ENCODE measurements at places on chromosomes 7 and 10.

GRCh38 chr10:104472505-104472904, 118.9 kb downstream of the CFAP58 start:
- DNase-seq, result no peak

GRCh38 chr7:141593134-141593533, 41.9 kb downstream of the AGK start:
- DNase-seq, result peak; percentile 11

- peak; percentile 72 for DNase-seq
These were observed at the start of gene ICA1 for GRCh38 chr7:8261711-8262695. TSS of gene ICA1 (minus strand) at chr7:8262167. CDS start at chr7:8235926, 26,241 bp downstream.

DNA sequence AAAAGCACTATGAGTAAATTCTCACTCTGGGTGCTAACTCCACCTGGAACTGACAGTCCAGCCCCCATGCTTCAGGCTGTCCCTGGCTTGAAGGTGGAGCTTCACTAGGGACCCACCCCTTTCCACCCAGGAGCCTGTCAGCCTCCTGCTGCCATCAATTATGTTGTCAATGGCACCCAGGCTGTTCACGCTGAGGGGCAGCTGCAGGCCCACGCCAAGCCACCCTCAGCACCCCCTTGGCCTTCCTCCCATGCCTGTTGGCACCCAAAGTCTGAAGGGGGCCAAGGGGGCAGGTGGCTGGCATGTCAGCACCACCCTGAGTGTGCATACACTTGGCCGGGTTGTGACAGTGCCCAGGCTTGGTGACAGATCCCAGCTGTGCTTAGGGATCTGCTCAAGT, 149.3 kb downstream of the NXPH1 start:
- DNase-seq, result no peak

- DNase-seq, result no peak
These were observed 366.4 kb upstream of the POM121L12 start for GRCh38 chr7:52669031-52669430.

DNA sequence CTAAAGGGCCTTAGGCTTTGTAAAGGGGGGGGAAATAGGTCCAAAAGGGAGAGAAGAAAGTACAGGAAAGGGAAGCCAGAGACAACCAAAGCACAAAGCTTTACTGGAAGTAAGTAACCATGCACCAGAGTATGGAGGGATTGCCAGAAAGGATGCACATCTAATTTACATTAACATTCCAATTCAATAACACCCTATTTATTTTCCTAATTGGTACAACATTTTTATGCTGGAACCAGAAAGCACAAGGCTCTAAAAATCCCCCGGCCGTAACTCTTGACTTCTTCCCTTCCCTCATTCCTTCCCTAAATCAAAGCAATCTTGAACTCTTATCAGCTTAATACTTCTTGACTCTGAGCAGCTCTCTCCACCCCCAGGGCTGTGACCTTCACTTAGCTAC, 400.0 kb upstream of the CELF2 start:
- no peak for DNase-seq

GRCh38 chr7:32088451-32088881, 18.3 kb upstream of the PDE1C start:
- peak; percentile 24 for DNase-seq

- peak; percentile 51 for DNase-seq
These were observed 277.6 kb downstream of the KCND2 start for GRCh38 chr7:120550494-120551048.

GRCh38 chr10:97185326-97186058, at the start of gene SLIT1:
TSS of gene SLIT1 (minus strand) at chr10:97185959. CDS start at chr10:97185674, 285 bp downstream.
- peak; percentile 25 for DNase-seq

GRCh38 chr7:74441801-74442200, 11.9 kb upstream of the GTF2IRD1 start:
- no peak for DNase-seq

GRCh38 chr7:149199234-149199995, 4.1 kb downstream of the ZNF282 start:
- DNase-seq, result no peak

- DNase-seq, result no peak
These were observed 90.3 kb downstream of the SRPK2 start for GRCh38 chr7:105298439-105298894.

DNA sequence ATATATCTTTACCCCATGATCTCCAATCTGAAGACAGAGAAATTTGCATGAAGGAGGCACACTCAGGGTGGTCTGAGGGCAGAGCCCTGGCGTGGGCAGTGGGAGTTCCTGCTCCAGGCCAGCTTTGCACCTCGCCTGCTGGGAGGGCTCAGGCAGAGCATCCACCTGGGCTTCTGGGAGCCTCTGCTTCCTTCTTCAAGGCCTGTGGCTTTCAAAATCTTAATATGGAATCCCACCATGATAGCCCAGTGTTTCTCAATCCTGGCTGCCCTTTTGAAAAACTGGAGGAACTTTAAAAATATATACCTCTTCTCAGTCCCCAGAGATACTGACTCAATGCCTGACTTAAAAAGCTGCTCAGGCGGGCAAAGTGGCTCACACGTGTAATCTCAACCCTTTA, 36.7 kb upstream of the PSAP start:
- DNase-seq, result no peak

- DNase-seq, result no peak
These were observed 61.1 kb upstream of the EXOC4 start for GRCh38 chr7:133191787-133192186.

DNA sequence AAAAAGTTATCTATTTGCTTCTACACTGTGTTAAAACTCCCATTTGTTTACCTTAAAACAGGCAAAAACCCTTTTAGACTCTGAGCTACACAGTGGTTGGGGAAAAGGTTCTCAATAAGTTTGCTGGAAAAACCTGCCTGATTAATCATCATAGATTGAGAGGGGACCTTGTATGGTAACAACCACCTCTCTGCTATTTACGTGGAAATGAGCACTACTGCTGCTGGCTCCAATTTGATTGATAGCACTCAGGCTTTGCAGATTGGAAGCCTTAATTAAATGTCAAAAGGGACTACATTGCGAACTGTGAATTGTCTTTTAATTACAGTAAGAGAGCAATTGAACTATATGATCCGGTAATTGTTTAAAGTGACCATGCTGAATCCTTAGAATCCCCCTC, 119.0 kb upstream of the IMMP2L start:
- no peak for DNase-seq

- no peak for DNase-seq
These were observed 127.6 kb upstream of the UNC5B start for GRCh38 chr10:71084818-71085126.

GRCh38 chr7:29884399-29885272, 78.3 kb downstream of the WIPF3 start:
- peak; percentile 60 for DNase-seq

DNA sequence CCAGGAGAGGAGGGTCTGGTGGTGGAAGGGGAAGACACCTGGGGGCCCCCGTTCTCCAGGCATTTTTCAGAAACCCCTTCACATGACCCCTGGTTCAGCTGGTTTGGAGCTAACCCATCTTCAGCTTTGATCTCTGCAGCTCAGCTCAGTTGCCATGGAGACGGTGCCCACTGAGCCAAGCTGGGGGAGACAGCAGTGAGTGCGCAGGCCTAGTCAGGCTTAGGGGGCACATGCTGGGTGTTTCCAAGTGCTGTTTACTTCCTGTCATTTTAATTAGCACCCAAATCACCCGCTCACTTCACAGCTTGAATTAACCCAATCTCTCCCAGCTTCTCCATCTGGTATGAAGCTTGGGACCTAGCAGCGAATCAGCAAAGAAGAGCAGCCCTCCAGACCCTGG, 9.0 kb downstream of the SPOCK2 start:
- peak; percentile 83 for DNase-seq

- DNase-seq, result no peak
These were observed at the start of gene PRLHR for GRCh38 chr10:118595598-118596425. TSS of gene PRLHR (minus strand) at chr10:118595648. CDS start at chr10:118595244, 404 bp downstream.

- no peak for DNase-seq
These were observed 707 bp upstream of the C1GALT1 start for GRCh38 chr7:7181519-7182155.

DNA sequence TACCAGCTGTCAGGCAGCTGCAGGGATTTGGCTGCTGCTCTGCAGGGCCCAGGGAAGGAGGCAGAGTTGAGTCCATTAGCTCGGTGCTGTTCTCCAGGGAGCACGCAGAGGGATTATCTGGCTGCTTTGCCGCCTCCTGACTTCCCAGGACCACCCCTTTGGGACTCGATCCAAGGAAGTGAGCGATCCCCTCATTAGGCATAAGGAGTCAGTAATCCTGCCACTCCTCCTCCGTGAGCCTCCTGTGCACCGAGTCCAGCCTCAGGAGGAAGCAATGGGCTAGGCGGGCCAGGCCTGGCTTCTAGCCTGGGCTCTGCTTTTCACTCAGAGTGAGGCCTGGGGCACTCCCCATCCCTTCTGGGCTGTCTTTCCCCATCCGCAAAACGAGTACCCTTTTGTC, 417.9 kb downstream of the RPS24 start:
- DNase-seq, result no peak

DNA sequence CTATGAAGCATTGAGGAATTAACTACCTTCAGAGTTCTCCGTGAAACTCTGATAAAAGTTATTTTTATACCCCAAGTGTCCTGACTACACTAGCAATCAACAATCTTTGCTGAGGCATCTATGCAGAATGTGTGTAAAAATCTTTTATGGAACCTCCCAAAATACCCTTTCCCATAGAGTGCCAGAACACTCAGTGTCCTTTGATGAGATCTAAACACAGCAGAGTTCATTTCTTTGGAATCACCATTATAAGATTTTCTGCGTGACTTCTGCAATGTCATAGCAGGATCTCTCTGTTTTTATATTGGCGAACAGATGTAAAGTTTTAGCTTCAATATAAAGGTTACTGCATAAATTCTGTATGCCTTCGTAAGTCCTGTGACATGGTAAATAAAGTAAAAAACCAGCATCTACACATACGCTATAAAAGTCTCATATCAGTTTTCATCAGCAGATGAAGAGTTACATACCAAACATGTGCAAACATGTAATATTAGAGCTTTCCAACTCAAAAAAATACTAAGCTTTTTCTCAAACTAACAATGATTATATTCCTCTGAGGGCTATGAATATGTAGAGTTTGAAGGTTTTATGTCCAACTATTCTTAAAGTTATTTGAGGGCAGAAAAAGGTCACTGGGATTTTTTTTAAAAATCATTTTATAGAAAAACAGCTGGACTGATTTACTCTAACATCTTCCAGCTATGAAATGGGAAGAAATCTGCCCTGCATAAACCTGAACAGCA, 67.2 kb downstream of the SKIDA1 start:
- no peak for DNase-seq

DNA sequence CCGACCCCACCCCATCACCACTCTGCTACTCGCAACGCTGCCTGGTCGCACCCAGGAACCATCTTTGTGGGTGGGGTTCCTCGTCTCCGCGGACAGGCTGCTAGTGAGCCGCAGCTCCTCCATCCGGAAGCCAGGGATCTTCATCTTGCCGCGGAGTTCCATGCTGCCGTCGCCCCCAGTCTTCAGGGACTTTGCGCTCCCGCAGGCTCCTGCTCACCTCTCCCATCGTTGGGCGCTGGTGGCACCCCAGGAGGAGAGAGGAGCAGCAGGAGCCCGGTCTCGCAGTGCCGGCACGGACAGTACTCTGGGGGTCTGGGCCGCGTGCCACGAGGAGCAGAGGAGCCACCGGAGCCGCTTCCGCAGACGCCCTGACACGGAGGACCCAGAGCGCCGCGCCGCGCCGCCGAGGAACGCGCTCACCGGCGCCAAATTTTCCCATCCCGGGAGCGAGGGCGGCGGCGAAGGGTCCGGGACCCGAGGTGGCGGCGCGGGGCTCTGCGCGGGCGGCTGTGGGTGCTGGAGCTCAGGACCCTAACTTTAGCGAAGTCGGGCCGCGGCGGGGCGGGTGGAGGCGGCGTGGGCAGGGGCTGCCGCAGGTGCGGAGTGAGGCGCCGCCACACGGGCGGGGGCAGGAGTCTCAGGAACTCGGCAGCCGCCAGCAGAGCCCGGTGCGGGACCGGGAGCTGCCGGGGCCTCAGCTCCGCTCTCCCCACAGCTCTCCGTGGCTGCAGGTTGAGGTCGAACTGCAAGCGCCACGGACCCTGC, 750.1 kb upstream of the SORCS1 start:
- DNase-seq, result no peak

DNA sequence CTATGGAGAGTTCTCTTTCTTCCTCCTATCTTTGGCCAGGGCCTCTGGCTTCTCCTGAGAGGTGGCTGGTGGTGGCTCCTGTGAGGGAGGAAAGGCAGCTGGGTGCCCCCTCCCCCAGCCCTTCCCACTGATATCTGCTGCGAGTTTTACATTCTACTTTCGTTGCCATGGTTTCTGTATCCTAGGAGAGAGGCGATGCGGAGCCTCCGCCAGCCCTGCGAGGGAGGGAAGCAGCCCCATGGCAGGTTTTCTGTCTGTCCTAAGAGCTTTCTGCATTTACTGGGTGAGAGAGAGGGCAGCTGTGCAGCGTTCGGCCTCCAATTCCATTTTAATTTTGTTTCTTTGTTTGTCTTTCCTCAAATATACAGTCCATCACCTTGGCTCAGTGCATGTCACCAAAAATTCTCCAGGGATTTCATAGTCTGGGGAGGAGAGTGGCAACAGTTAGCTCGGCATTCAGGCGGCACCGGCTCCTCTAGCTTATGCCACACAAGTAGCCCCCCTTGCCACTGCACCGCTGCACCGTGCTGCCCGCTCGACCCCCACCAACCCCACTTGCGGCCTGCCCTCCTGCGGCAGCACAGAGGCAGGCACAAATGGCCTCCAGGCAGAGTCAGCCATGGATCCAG, 20.4 kb downstream of the DNAJB12 start:
- peak; percentile 61 for DNase-seq

- DNase-seq, result no peak
These were observed 5.8 kb downstream of the USP54 start for GRCh38 chr10:73585327-73585726.

DNA sequence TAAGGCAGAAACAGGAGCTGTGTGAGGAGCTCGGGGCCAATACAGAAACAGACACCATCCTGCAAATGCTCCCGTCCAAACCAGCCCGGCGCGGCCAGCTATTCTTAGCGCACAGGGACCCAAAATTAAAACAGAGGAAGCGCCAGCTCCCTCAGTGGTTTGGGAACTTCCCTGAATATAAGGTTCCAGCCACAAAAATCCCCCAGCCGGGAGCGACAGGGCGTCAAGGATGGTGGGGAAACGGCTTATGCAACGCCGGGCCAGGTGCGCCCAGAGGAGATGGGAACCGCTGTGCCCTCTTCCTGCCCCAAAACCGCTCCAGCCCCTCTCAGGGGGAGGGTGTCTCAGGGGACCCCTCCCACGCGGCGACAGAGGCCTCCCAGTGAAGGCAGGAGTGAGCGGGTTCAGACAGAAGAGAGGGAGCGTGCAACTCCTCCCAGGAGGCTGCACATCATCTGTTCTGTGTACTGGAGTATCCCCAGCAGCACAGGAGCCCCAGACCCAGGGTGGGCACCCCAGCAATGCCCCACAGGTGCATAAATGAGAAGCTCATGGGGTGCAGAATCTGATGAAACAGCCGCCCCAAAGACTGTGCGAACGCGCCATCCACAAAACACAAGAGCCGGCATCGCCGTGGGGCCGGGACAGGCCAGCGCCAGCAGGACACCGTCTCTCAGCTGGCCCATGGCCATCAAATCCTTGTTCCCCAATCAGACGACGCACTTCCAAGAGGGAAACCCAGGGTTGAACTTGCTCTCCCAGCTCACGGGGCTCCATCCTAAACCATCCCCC, 73.9 kb upstream of the PDGFA start:
- peak; percentile 37 for DNase-seq
